ENCODE measurements at places on chromosomes 11 and 22. TPM values are rescaled to one million over a fixed set of nuclear protein-coding genes. Genes with fewer than 3 reads are reported as not detected.

PGGHG gene
- total RNA-seq = 9.5 TPM

BAIAP2L2 gene
- total RNA-seq = not detected

SMTNL1 gene
- 0.16 TPM for total RNA-seq

OR2AT4 gene
- 0.05 TPM for total RNA-seq

DNA sequence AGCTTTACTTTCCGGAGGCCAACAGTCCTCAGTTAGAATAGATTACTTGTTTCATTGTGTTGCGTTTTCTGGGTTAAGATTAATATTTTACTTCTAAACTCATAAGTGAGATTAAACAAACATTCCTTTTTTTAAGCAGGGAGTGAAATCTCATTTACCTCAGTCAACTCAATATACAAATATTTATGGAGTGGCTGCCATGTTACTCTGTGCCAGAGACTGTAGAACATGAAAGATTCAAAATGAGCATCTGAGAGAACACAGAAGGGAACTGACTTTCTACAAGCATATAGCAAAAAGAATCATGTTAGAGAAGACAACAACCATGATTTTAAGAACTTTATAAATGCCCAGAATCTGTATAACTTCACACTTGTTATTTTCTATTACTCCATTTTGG, 3.4 kb upstream of the LRRC55 start:
- DNase-seq = no peak

GRCh38 chr22:39283322-39284141, 35.9 kb downstream of the RPL3 start:
- no peak for DNase-seq

NECTIN1 gene
- 18.1 TPM for total RNA-seq

KCNQ1 gene
- total RNA-seq = 6.3 TPM

GRCh38 chr22:49765091-49765771, 62.4 kb downstream of the BRD1 start:
- no peak for DNase-seq

- DNase-seq = no peak
These were observed 109.2 kb upstream of the TRPC6 start for GRCh38 chr11:101692980-101693379.

ASCL2 gene
- 0.42 TPM for total RNA-seq

DNA sequence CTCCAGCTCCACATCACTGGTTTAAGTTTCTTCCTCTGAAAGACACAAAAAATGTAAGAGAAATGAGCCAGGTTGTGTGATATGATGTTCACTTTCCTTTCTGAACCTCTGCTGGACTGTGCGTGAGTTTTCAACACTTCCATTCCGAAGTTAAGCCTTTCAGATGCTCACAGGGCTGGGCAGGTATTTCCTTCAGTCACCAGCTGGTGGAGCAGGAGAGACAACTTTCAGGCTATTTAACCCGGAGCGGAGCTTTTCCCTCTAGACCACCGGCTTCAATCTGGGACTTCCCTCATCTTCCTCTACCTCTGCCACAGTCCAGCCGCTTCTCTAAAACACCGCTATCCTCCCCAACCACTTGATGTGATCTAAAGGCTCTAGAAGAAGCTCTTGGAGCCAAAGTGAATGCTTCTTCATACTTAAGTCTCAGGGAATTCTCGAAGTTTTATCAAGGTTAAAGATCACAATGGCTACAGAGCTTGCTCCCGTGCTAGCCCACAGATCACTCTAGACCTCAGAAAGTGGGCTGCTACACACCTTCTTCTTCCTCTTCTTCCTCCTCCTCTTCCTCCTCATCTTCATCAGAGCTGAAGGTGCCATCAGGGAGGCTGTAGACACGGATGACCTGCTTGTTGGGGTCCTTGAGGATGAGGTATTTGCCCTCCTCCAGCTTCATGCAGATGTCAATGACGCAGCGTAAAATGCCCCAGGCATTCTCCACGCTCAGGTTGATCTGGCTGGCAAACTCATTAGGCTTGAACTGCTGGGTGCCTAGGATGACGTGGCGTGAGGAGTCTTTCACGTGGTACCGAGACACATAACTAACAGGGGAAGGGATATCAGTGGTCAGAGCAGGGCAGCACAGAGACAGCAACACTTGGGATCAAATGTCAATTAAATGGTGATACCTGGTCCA, 4.4 kb upstream of the FOXRED2 start:
- no peak for DNase-seq

Measured in urinary bladder (tissue), 4 donors.